ENCODE measurements at places on chromosomes 16 and 17.

- no peak for DNase-seq
Measured at GRCh38 chr17:4944554-4945175, 3.7 kb downstream of the PFN1 start.

GRCh38 chr17:62643496-62643895 is 16.0 kb downstream of the MRC2 start:
- no peak for DNase-seq

- no peak for DNase-seq
Measured at GRCh38 chr17:7003745-7004144, 7.9 kb downstream of the ALOX12 start.

DNA sequence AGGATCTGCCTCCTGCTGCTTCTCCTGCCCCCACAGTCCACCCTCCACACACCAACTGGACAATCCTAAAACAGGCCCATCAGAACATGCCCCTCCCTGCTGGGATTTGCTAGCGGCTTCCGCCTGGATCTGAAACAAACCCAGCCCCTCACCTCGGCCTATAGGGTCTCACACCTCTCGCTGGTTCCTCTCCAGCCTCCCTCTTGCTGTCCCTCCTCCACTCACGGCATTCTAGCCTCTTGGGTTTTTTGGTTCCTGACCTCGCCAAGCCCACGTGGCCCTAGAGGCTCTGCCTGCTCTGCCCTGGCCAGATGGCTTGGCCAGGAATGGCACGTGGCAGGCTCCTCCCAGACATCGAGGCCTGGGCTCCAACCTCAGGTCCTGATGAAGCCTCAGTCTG is 15.7 kb upstream of the MTSS2 start:
- no peak for DNase-seq

DNA sequence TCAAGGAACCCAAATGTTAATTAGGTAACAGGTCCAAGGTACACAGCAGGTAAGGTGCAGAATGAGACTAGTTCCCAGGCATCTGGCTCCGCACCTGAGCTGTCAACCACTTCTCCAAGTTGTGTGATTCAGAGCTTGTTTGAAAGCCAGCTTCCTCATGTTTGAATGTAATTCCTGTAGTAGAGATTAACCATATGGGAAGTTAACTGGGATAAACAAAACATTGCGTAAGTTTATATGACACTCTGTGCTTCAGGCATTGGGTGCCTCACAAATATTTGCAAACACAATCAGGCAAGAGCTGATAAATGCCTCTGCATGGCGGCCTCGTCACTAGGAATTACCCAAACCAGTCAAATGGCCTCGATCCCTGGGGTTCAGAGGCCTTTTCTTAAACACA is 27.9 kb upstream of the CPHXL start:
- no peak for DNase-seq

GRCh38 chr17:70072546-70073309 is 2.3 kb upstream of the KCNJ16 start:
- DNase-seq = no peak

DNA sequence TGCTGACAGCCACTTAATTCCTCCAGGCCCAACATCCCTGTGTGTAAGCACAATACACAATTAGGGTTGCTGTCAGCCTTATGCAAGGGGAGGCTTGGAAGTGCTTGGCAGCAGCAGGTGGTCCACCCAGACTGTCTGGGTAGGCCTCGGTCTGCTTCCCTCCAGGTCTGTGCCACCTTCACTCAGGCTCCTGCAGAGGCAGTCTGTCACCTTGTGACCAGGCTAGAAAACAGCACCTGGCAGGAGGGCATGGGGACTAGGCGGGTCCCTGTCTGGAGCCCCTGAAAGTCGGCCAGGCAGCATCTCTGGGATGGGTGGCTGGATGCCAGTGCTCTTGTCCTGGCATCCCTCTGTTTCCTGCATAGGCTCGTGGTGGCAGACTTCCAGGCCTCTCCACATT is 578.1 kb downstream of the KCNJ18 start:
- no peak for DNase-seq

DNA sequence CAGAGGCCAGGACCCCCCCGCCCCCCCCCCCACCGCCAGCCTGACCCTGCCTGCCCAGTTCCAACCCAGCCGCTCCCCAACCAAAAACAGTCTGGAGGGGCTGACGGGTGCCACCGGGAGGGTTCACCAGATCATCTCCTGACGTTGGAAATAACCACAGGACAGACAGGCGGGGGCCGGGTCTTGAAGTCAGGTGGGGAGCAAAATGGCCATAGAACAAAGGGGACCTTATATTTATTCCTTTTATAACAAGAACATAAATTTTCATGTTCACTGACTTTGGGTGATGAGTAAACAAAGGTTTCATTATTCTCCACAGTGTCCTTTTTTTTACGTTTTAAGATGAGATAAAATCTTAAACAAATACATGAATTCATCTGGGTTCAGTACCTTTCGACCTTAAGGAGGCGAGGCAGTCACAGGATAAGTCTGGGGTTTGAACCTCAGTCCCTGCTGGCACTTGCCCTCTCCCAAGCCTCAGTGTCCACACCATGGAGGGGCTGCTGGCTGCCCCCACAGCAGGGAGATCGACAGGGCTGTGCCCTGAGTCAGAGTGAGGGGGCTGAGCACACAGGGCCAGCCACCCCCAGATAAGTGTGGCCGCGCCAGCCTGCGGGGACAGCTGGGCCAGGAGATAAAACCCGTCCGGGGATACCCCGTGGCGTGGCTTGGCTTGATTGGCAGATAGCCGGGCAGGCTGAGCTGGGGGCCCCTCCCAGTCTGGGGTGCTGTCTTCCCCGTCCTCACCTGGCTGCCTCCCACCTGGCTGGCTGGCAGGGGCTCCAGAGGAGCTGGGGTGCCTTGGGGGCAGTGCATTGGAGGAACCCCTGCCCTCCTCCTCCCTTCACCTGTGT is 15.0 kb downstream of the SLC7A5 start:
- DNase-seq = no peak
